ENCODE measurements at places on chromosomes 3 and 15. TPM values are rescaled to one million over a fixed set of nuclear protein-coding genes. Genes with fewer than 3 reads are reported as not detected.

CALML4 gene
- total RNA-seq: 9.6 TPM

TRIM42 gene
- total RNA-seq: not detected

KAT2B gene
- 19.6 TPM for total RNA-seq

CELF6 gene
- 0.37 TPM for total RNA-seq

TBC1D5 gene
- total RNA-seq: 54.8 TPM

ARID3B gene
- total RNA-seq: 37.7 TPM

FBXO40 gene
- total RNA-seq: not detected

MSL2 gene
- total RNA-seq: 37.4 TPM

HHATL gene
- total RNA-seq: not detected

ACKR4 gene
- 0.51 TPM for total RNA-seq

B4GALT4 gene
- 21.0 TPM for total RNA-seq

UCN2 gene
- not detected for total RNA-seq

TMEM44 gene
- total RNA-seq: 10.7 TPM
